ENCODE measurements at places on chromosomes 5 and 9.

- no peak for DNase-seq
These were observed 61.0 kb upstream of the FER start for GRCh38 chr5:108686676-108687075.

DNA sequence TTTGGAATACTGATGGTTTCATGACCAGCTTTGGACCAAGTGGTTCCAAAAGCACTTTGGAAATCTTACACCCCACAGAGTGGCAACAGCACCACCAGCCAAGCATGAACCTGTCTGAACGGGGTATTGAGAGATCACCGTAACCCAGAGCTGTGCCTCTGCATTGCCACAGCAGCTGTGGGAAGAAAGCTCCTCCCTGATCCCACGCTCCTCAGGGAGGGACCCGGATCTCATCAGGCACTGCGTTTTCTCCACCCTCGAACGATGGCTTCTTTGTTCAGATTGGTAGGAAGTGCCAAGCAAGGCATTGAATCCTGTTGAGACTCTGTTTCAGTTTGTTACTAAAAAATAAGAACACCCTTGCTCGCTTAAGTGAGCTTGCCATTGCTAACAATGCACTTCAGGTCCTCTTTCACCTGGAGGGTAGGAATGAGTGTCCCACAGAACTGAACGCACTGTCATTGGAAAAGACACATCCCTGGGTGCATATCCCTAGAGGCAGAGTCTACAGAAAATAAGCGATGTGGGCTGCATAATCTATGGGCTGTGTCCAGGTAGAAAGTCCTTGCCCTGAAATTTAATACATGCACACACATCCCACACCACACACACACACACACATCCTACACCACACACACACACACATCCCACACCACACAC, 118.0 kb upstream of the ICE1 start:
- no peak for DNase-seq

GRCh38 chr9:114396558-114397218, 8.9 kb upstream of the AKNA start:
- no peak for DNase-seq

DNA sequence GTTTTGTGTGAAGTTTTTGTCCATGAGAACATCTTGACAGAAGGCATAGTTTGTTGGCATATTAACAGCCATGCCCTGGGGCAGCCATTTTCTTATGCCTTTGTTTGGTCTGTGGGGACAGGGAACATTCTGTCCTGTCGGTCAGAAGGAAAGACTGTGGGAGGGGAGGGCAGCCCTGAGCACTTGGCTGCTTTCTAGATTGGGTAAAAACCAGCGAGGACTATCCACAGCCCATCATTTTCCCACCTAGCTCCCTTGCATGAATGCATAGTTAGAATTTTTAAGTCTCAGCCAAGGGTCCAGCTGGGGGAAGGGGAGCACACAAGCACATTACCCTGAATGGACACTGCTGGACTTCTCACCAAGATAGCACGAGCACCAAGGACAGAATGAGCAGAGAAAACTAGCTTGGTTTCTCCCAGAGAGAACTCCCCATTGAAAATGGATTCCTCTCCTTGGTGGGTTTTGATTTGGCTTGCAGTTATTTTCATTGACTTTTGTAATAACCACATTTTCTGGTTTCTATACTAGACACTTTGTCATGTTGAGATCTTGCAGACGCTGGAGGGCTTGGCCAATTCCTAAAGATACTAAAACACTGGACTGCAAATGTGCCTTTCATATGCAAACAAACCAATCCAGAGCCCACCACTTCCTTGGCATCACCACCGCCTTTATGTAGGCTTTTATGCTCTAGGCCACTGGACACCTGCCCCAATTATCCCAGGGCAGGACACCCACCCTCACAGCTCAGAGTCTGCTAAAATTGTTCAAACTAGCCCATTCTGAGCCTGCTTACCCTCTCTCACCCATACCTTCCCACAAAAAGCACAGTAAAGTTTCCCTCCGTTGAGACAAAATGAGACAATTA, 129.9 kb downstream of the BOD1 start:
- DNase-seq = no peak

DNA sequence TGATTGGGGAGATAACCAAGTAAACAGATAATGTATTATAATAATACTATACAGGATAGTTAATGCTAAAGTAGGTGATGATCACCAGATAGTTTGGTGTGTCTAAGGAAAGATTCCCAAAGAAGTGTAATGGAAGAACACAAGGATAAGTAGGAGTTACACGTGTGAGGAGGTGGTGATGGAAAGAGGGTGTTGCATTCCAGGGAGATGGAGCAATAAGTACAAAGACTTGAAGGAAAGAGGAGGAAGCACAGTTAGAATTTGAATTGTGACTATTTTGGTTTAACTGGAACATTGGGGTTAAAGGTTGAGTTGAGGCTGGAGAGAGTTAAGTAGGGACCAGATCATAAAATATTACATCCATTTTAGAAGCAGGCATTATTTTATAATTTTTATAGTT, 76.9 kb downstream of the IPO11 start:
- no peak for DNase-seq

GRCh38 chr9:82334286-82334685, 345.7 kb downstream of the SPATA31D1 start:
- DNase-seq = no peak

DNA sequence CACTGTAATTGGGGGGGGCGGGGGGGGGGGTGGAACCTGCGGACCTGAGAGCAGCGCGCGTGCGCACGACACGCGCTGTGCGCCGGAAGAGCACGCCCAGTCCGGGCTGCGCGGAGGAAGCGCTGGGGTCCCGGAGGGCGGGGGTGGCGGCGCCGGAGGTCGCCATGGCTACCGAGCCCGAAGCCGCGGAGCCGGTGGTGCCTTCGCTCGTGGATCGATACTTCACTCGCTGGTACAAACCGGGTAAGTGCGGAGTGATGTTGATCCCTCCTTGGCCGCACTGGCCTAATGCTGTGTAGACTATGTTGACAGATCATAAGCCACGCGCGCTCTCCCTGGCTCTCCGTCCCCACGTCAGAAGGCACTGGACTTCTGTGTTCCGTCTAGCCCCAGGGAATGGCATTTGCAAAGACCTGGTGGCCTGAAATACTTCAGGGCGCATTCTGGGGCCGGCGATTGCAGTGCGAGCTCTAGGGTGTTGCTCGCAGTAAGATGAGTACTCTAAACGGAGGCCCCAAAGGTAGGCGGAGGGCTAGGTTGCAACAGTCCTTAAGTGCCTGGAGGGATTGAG, at the start of gene ABITRAM:
TSS of gene ABITRAM (plus strand) at position 78 of the 571 bp plus-strand sequence. CDS start at position 165, 87 bp downstream.
- DNase-seq = peak; percentile 66

DNA sequence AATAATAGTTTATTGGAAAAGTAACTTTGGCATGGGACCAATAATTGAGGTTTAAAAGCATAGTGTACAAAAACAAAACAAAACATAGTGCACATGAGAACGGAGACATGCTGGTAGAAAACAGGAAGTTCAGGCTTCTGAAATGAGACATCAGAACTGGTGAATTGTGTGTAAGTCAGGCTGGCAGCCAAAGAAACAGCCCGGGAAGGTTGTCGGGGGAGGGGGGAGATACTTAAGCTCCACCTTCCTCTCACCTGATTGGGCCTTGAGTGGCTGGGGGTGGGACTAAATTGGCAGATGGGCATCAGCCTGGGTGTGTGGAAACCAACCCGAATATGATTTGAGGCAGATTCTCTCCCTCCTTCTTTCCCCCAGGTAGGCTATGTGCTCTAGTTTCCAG, 256.3 kb downstream of the SMARCA2 start:
- no peak for DNase-seq

- no peak for DNase-seq
These were observed 113.3 kb upstream of the SLC1A3 start for GRCh38 chr5:36492984-36493654.

GRCh38 chr5:150644058-150644457, 3.6 kb downstream of the SYNPO start:
- no peak for DNase-seq

DNA sequence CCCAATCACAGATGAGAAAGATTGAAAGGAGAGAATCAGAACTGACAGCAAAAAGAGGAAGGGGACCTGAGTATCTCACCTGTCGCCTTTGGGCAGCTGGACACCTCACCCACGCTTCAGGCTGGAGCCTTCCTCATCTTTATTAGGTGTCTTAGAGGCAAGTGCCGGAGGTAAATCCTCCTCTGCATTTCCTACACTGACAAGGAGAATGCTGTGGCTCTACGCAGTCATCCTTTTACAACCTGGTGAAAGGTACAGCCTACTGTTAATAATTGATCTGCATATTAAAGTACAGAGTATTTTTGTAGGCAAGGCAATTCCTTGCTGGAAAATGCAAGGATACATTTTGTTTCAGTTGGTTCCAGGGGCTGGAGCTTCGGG, 34.8 kb downstream of the PRLR start:
- no peak for DNase-seq

DNA sequence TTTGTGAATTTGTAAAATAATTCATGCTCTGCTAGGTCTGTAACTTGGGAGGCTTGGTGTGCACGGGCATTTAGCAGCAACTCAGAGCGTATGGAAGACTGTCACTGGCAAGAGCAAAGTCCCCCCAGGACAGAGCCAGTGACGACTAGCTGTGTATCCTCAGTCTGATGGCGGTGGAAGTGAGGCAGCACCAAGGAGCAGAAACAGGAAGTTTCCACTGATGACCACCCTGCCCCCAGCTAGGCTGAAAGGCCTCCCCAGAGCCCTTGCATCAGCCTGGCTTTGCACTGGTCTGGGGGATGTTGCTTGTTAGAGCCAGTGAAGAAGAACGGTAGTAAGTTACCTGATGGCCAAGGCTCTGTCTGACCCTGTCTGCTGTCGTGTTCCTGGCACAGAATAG, 66.8 kb upstream of the ABL1 start:
- peak; percentile 36 for DNase-seq
